ENCODE measurements at places on chromosomes 13 and 19.

DNA sequence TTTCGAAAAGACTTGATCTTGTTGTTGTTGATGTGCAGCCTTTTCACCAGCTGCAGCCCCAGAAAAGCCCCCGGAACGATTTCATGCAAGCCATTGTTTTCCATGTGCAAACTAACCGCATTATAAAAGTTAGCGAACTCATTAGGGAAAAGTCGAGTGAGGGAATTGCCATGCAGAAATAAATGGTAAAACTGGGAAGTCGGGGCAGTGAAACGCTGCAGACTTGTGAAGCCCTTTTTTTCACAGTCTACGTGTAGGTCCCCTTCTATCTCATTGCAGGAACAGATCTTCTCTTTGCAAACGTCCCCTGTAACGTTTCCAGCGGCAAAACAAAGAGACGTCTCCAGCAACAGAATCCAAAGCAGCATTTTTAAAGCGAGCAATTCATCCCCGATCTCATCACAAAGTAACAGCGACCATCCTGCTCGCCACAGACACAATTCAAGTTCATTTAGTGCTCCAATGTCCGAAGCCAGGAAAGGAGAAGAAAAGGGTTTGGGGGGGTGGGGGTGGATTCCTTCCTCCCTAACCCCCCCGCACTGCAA, 1.1 kb downstream of the SLITRK1 start:
- DNase-seq, result no peak

DNA sequence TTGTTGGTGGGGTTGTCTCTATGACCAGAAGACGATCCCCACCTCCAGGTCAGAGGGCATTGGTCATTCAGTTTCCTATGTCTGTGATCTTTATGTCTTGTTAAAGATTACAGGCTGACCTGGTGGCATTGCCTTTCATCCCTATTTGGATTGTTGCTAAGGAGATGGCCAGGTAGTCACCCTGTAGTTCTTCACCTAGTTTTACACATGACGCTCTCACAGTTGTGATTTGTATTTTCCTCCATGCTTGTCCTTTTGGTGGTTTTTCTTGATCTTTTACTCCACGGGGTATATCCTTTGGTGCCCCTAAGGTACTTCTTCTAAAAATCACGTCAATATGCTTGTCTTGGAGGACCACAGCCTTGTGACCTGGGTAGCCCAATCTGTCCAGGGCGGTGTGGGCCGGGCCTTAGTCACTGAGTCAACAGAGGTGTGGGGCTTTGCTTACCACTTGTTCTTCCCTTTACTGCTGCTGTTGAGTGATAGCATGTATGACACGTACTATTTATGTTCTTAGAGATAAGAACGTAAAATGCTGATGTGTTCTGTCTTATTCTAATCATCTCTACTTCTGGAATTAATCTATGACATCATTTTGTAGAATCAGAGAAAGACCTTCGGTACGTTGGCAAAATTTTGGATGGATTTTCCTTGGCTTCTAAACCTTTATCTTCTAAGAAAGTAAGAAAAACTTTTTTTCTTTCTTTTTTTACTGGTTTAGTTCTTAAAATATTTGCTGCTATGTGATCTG, 20.1 kb downstream of the GPATCH1 start:
- no peak for DNase-seq

DNA sequence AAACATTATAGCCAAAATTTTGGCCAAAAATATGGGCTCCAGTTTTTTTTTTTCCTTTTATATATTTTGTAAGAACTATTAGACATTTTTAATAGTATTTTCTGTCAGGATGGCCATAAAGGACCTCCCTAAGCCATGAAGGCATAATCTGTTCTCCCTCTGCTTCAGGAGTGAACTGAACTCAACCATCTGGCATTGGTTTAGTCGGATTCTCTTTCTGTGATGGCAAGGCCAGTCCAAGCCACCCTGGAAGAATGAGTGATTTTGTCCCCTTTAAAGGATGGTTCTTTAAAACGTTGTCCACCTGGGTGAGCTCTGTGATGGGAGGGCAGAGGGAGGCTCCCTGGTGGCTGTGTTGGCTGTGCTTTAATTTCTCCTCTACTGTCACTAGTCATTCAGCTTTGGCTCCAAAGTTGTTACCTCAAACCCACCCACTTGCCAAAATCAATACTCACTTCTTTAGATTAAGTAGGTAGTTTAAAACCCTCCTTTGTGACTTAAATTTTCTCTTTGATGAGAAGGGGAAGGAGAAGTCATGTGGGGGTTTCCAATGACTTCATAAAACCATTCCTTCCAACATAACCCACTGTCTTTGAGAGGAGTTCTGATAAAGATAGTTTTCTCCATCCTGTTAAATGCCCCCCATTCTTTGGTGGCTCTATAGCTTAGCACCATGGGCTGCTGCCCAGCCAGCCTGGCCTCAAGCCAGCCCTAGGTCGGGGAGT, 4.4 kb downstream of the TNFRSF19 start:
- no peak for DNase-seq

DNA sequence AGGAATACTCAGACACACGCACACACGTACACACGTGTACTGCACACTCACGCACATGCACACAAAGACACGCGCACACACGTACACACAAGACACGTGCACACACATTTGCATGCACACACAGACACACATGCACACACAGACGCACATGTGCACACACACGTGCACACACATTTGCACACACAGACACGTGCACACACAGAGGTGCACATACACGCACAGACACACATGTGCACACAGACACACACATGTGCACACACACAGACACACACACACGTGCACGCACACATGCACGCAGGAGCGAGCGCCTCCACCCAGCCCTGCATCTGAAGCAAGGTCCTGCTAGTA, 81.1 kb downstream of the GADD45B start:
- DNase-seq, result no peak

- no peak for DNase-seq
Observed at GRCh38 chr19:3801412-3802096, 15.4 kb upstream of the MATK start.

GRCh38 chr13:84917252-84917878, 881.9 kb downstream of the SLITRK6 start:
- DNase-seq, result no peak

- DNase-seq, result no peak
Observed at GRCh38 chr19:13031917-13032623, 36.8 kb downstream of the NFIX start.

DNA sequence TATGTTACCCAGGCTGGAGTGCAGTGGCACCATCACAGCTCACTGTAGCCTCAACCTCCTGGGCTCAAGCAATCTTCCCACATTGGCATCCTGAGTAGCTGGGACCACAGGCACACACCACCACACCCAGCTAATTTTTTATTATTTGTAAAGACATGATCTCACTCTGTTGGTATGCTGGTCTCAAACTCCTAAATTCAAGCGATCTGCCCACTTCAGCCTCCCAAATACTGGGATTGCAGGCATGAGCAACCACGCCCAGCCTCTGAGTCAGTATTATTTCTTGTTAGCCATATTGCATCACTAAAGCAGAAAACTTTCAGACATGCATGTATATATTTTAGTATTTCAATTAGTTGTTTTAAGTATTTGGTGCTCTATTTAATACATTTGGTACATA, 376.4 kb downstream of the GPC6 start:
- DNase-seq, result no peak

GRCh38 chr13:35947315-35947714, 183.9 kb downstream of the DCLK1 start:
- DNase-seq, result no peak

- DNase-seq, result no peak
Observed at GRCh38 chr13:68850160-68850559, 1257.5 kb upstream of the ATXN8OS start.

DNA sequence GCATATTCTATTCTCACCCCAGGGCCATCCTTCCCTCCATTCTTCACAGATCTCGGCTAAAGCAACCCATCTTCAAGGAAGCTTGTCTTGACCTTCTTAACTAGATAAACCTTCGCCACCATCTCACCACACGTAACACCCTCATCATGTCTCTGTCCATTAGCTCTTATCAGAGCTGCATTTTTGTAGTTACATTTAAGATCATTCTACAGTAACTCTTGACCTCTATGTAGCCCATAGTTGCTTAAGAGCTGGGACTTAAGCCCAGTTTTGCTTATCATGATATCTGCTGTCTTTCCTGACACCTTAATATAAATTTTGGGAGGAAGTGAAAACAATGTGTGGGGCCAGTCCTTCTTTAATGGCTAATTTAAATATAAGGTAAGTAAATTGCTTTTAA, 345.1 kb downstream of the MTUS2 start:
- no peak for DNase-seq
